ENCODE measurements at places on chromosomes 7 and 10. TPM values are rescaled to one million over a fixed set of nuclear protein-coding genes. Genes with fewer than 3 reads are reported as not detected.

FUOM gene
- 6.1 TPM for total RNA-seq

GGCT gene
- 19.8 TPM for total RNA-seq

ICA1 gene
- total RNA-seq, result 2.2 TPM

ASB15 gene
- not detected for total RNA-seq

AGAP6 gene
- total RNA-seq, result 2.2 TPM

SORCS1 gene
- total RNA-seq, result under 0.01 TPM

CUTC gene
- 12.2 TPM for total RNA-seq

PTPRE gene
- total RNA-seq, result 1.7 TPM

AKR1D1 gene
- not detected for total RNA-seq

AS3MT gene
- total RNA-seq, result 8.2 TPM

ADRA2A gene
- total RNA-seq, result 4.2 TPM

PLEKHS1 gene
- total RNA-seq, result not detected

FAM180A gene
- total RNA-seq, result 78.5 TPM

SFMBT2 gene
- total RNA-seq, result 1.2 TPM

PRLHR gene
- total RNA-seq, result not detected

IFIT1 gene
- total RNA-seq, result 12.7 TPM

GNGT1 gene
- not detected for total RNA-seq

AKR1E2 gene
- 5.0 TPM for total RNA-seq

All from aortic smooth muscle cell (primary cell).